Activated T-cell treated with anti-CD3 and anti-CD28 coated beads for 4 hours (primary cell): ENCODE measurements at places on chromosomes 1 and 21.

DNA sequence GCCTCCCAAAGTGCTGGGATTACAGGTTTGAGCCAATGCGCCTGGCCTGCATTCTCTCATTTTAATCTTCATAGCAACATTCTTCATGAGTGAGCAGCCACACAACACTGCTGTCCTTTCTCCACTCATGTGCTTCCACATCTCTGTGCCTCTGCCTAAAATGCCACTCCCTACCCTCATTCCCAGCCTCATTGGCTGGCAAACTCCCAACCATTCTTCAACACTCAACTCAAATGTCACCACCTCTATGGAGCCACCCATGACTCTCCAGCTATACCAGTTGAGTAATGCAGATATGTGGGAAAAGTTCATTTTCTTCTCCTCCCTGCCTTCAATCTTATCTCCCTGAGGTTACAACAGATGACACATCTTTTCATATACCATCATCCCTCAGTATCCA lies 53.9 kb upstream of the ZC3H12A start:
- DNase-seq: no peak

- DNase-seq: no peak
These were observed 9.3 kb downstream of the AHCYL1 start for GRCh38 chr1:109993885-109994284.

DNA sequence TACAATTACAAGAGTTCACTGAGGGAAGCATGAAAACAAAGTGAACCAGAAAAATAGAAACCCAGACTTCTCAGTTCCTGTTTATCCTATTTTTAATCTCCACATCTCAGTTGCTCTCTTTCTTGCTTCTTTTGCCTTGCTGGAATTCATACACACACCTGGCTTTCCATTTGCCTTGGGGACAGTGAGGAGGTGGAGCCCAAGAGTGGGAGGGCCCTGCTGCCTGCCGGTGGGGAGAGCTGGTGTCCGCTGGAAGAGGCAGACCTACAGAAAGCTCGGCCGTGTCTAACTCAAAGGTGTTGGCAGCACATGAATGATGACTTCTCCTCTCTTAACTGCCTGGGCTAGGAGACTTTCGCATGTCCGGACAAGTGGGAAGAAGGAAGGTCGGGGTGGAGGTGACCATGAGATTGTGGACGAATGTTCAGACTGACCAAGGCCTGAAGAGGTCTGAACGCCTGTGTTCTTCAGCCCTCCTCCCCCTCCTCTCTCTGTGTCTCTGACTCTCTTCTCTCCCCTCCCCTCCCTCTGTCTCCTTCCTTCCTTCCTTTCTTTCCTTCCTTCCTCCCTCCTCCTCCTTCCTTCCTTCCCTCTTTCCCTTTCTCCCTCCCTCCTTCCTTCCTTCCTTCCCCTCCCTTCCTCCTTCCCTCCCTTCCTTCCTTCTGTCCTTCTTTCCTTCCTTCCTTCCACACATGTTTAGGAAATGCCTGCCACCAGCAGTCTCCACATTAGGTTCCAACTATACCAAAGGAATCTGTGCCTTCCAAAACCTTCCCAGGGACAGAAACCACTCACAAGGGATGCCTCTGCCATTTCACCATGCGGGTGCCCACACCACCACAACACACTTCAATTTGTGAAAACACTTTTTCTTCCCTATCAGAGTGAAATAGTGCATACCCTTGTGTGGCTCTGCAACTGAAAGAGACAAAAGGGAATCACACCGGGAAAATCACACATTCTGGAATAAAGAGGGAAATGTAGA lies 157.3 kb upstream of the RUNX1 start:
- no peak for DNase-seq

GRCh38 chr1:4931486-4931885 lies 277.1 kb downstream of the AJAP1 start:
- DNase-seq: no peak

DNA sequence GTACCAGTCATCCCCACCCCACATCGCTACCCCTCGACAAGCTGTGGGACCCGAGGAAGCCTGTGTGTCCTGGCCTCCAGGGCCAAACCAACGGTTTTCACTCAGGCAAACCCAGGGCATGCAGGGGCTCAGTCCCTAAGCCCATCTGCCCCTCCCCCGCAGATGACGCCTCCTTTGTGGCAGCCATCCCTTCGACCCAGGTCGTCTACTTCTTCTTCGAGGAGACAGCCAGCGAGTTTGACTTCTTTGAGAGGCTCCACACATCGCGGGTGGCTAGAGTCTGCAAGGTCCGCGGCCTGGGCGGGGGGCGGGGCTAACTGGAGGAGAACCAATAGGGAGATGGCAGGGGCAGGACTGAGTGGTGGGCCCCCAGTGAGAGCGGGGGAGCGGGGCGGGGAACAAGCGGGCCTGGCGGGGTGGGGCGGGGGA lies 7.4 kb downstream of the SEMA4A start:
- peak; percentile 54 for DNase-seq

DNA sequence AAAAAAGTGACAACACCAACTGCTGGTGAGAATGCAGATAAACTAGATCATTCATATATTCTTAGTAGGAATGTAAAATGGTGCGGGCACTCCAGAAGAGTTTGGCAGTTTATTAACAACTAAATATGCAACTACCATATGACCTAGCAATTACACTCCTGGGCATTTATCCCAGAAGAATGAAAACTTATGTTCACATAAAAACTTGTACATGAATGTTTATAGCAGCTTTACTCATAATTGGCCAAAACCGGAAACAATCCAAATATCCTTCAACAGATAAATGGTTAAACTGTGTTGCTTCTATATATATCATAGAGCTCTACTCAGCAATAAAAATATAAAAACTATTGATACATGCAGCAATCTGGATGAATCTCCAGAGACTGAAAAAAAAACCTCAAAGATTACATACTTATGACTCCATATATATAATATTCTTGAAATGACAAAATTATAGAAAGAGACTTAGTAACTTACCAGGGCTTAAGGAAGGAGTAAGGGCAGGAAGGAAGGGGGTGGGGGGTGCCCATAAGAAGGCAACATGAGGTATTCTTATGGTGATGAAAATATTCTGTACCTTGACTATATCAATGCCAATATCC lies 99.9 kb downstream of the KCNH1 start:
- DNase-seq: no peak

GRCh38 chr1:62076286-62076685 lies 118.4 kb upstream of the L1TD1 start:
- no peak for DNase-seq

DNA sequence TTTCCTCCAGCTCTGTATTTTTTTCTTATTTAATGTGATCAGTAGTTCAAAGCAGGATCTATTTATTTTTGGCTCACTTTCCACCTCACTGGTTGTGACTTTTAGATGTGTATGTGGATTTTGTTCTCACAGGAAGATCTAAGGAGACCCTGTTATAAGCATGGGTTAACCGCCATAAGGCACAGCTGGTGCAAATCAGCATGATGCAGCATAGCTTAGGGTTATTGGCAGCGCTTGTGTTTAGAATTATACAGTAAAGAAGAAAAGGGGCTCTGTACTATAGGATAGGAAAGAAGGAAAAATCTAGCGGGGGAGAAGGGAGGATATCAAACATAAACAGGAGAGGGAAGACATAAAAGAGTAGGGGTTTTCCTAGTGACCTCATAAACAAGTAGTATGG lies 26.9 kb upstream of the RGL1 start:
- DNase-seq: no peak

- no peak for DNase-seq
These were observed 15.7 kb upstream of the RASSF5 start for GRCh38 chr1:206491616-206492015.

DNA sequence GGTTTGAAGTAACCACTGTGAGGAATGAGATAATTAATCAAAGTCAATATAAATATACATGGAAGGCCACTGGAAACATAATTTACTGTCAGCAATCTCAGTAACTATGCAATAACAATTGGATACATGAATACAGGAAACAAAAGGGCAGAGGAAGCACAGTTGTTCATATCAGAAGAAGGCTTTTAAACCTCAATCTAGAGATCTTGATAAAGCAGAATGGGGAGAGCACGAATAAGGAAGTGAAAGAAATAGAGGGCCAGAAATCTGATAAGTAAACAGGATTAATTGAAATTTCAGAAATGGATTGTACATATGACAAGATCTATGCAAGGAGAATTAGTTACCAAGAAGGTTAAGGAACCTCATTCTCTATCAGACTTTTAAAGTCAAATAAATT lies 93.0 kb downstream of the EVI5 start:
- no peak for DNase-seq

- DNase-seq: no peak
These were observed 16.0 kb upstream of the COG2 start for GRCh38 chr1:230626232-230626631.

DNA sequence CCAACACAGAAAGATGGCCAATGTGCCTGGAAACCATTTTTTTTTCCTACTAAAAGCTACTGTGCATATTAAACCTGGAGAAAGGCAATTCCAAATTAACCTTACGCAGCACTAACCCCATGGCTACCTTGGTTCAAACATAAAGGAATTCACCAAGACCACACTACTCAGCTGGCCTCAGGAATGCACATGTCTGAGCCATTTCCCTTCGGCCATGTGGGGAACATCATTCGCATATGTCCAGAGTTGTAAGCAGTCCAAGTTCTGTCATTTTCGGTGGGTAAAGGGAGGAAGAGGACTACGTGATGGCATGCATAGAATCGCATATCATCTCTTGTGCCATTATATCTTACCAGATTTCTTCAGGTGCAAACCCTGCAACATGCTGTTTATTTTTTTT lies 175.4 kb downstream of the NTMT2 start:
- DNase-seq: no peak

DNA sequence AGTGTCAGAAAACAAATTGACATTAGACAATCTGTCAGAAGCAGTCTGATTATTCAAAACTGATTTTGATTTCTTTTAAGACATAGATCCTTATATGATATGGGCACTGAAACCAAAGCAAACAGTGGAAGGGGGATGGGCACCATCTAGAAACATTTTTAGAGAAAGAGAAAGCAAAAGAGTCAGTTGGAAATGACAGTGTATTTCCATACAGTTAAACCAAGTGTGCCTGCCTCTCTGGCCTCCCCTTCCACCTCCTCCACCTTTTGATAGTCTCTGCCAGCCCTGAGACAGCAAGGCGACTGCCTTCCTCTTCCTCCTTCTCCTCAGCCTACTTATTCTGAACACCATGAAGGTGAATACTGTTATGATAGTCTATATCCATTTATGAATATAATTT lies 949.7 kb downstream of the AMY1C start:
- no peak for DNase-seq

GRCh38 chr1:203491664-203492063 lies 2.3 kb upstream of the OPTC start:
- no peak for DNase-seq

GRCh38 chr1:4428711-4429110 lies 225.7 kb upstream of the AJAP1 start:
- no peak for DNase-seq

DNA sequence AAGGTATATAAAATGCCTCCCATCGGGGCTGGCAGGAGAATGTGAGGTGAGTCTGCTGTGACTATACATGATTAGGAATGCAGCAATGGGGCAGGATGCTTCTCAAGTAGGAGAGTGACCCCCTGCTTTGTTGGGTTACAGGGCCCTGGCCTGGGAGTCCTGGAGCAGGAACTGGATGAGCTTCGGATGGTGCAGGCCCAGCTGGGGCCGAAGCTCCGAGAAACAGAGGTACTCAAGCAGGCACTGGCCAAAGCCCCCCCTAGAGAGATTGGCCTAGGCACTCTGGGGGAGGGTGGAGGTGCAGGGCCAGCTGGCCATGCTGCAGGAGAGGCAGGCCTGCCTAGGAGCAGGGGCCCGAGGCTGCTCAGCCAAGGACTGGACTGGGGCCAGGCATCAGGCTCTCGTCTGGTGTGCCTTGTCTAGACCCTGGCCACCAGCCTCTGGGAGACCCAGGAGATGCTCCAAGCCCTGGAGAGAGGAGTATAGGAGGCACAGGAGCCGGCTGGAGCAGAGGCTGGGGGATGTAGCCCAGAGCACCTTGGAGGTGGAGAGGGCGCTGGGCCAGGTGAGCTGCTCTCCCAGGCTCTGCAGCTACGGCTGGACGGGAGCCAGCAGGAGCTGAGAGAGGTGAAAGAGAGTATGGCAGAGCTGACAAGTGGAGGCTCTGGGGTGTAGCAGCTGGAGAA lies 32.8 kb upstream of the PKP1 start:
- no peak for DNase-seq

GRCh38 chr1:54987919-54988705 lies 7.7 kb downstream of the TMEM61 start:
- DNase-seq: no peak
